MG63 (cell line): ENCODE measurements at places on chromosomes 7 and 10.
A peak's percentile ranks its signal among the peaks of the same experiment; 100 is the strongest.

GRCh38 chr7:128962899-128963298 lies 25.2 kb downstream of the IRF5 start:
- no peak for DNase-seq

- no peak for DNase-seq
Observed at GRCh38 chr7:158246960-158247673, 340.5 kb downstream of the PTPRN2 start.

GRCh38 chr7:95682913-95683312 lies 86.6 kb upstream of the PDK4 start:
- DNase-seq: no peak

- DNase-seq: no peak
Observed at GRCh38 chr7:35805876-35806275, 5.0 kb downstream of the SEPTIN7 start.

- DNase-seq: no peak
Observed at GRCh38 chr10:33493497-33493896, 159.0 kb upstream of the NRP1 start.

- DNase-seq: no peak
Observed at GRCh38 chr10:66835400-66835799, 90.4 kb upstream of the LRRTM3 start.

- DNase-seq: peak; percentile 38
Observed at GRCh38 chr7:157412021-157412443, 75.2 kb downstream of the DNAJB6 start.

DNA sequence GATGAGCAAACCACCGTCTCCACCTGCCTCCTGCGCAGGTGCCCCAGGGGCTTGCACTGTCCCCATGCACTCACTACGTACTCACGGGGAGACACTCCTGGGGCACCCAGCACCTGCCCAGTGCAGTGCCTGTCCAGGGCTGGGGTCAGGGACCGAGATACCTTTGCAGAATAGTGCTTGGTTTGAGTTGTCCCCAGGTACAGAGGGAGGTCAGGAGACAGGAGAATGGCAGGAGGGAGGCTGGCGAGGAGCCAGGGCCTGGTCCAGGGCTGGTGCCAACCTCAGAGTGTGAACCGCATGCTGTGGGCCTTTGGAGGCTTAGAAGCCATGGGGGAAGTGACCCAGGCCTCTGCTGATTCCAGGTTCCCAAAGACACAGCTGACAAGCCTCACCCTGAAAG lies 110.1 kb upstream of the GPR26 start:
- DNase-seq: no peak
